Activated naive CD4-positive, alpha-beta T cell (primary cell): ENCODE measurements at places on chromosomes 5 and 9.

DNA sequence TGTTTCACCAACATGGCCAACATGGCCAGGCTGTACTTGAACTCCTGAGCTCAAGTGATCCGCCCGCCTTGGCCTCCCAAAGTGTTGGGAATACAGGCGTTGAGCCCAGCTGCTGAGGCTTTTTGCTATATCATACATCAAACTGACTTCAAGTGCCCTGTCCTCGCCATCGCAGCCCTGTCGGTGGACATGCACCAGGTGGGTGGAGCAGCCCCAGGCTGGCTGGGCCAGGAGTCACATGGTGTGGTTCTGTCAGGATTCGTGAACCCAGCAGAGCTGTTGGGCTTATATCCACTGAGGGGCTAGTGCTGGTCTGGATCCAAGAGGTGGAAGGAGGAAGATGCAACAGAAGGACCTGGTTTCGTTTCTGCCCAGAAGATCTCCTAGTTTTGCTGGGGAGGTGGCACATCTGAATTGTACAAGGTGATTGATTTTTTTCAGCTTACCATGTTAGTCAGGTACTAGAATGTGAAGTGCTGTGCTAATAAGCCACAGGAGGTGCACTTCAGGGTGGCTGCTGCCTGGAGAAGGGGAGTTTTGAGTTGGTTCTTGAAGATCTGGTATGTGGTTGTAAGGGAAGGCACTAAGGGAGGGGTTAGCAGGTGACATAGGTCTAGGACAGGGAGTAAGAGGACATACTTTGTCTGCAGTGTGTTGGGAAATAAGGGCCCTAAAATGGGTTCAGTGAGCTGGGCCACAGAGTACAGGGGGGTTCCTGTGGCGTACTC lies 16.1 kb downstream of the PCBD2 start:
- DNase-seq = no peak

DNA sequence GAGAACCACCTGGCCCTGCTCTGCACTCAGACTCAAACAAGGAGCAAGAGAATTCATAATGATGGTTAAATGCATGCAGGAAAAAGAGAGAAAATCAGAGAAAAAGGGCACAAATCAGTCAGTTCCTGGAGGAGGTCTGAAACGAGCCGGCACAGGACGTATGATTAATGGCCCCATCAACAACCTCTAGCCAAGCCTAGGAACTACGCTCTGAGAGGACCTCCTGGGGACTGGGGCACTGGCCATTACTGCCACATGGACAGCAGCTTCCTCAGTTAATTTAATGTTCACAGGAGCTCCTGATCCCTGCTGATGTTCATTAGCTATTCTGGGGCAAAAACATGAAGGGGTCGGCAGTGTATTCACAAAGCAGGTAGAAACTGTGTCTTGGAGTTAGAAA lies 238.1 kb downstream of the MED10 start:
- DNase-seq = no peak

DNA sequence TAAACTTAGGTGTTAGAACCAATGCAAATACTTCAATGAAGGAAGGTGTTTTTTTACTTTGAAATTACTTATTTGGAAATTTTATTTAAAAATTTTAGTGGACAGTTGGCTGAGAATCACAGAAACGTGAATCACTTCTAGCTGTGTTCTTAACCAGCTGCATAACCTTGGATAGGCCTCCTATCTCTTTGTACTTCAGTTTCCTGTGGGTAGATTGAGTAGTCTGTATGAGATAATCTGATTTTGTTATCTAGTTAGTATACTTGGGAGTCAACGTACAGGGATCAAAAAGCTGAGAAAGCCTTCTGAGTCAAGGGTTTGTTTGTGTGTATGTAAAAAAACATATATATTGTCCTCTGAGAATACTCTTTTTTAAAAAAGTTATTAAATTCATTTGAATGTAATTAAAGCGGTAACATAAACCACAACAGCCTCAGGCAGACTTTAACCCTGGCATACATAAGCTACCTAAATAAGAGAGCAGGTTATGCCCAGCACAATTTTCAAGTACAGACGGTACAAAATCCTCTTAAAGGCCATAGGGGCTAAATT lies 38.1 kb upstream of the ZCCHC7 start:
- DNase-seq = no peak

DNA sequence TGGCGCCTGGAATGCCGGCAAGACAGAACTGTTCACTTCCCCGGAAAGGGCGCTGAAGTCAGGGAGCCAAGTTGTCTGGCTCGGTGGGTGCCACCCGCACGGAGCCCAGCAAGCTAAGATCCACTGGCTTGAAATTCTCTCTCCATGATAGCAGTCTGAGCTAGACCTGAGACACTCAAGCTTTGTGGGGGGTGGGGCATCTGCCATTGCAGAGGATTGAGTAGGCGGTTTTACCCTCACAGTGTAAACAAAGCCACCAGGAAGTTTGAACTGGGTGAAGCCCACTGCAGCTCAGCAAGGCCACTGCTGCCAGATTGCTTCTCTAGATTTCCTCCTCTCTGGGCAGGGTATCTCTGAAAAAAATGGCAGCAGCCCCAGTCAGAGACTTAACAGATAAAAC lies 277.4 kb downstream of the SLCO4C1 start:
- DNase-seq = no peak

DNA sequence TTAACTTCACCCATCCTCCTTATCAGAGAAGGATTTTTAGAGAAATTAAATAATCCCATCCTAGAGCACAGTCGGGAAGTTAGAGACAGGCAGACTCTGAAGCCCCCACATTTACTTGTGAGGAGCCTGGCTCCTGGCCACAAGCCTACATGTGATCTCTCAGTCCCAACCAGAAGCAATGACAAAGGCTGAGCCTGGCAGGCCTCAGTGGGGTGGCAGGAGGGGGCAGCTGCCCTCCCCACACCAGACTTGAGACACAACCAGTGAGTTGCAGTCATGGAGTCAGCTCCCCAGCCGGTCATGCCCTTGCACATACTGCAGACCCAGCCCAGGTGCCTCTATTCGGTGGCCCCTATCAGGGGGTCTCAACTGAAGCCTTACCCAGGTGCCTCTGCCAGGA lies 11.0 kb downstream of the NAIF1 start:
- DNase-seq = no peak

DNA sequence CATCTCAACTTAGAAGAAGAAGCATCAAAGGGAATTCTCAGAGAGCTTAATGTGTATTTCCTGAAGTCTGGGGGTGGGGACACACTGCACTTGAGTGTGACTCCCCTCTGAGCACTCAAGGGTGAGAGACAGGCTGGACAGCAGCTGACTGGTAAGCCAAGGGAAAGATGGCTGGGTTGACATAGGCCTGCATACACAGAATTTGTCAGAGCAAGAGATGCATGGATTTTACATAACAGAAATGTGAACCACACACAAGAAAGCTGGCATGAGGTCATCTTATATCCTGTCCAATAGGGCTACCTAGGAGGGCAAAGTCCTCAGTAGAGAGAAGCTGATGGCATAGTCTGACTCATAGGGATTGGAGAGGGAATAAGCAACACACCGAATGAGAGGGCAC lies 114.3 kb upstream of the EPB41L4A start:
- DNase-seq = no peak

- no peak for DNase-seq
Measured at GRCh38 chr9:122226142-122226757, 2.5 kb downstream of the LHX6 start.

- no peak for DNase-seq
Measured at GRCh38 chr5:36679221-36679989, 73.0 kb downstream of the SLC1A3 start.

DNA sequence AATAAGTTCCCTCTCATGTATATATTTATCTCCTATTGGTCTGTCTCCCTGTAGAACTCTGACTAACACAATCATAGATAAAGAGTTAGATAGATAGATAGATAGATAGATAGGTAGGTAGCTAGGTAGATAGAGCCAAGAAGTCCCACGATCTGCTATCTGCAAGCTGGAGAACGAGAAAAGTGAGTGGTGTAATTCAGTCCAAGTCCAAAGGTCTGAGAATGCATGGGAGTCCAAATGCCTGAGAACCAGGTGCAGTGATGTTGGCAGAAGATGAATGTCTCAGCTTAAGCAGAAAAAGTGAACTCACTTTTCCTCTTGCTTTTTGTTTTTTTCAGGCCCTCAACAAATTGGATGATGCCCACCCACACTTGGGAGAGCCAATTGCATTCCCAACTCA lies 37.7 kb upstream of the ZFR start:
- no peak for DNase-seq

DNA sequence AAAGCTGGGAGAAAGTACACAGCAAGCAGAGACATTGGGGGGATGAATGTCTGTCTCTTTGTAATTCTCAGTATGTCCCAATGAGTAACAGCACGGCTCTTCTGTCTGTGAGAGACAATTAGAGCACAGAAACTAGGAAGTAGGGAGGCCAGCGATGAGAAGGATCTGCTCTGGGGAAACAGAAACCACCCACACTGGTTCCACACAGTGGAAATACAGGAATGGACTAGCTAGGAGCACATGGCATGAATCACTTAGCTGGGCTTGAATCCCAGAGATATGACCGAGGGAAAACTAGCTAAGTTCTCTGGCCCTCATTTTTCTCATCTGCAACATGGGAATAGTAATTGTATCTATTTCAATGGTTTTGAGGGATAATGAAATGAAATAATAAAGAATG lies 895.9 kb downstream of the TLE4 start:
- no peak for DNase-seq

DNA sequence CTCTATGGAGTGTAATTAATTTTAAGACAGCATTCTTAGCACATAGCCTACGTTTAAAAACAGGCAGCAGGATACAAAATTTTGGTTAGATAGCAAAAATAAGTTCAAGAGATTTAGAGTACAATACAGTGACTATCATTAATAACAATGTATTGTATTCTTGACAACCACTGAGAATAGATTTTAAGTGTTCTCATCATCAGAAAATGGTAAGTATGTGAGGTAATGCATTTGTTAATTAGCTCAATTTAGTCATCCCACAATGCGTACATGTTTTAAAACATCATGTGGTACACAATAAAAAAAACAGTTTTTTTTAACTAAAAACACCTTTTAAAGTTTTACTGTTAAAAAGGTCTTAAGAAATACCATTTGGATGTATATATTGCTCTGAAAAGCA lies 94.2 kb downstream of the MUSK start:
- DNase-seq = no peak

DNA sequence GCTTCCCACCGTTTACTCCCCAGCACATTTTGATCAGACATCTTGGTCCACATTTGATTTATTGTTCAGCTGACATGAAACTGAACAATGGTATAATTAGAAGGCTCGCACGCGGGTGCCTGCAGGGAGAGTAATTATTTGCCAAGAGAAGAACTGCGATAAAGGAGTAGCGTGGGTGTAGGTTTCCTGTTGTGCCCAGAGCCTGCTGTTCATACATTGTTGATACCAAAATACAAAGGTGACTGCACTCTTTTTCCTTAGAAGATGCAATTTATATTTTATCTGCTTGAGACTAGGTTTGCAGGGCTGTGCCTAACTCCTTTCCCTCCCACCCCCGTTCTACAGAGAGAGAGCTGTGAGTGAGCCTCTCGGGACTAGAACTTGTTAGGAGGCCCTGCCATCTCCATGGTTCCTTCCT lies 241.8 kb upstream of the MSX2 start:
- no peak for DNase-seq

DNA sequence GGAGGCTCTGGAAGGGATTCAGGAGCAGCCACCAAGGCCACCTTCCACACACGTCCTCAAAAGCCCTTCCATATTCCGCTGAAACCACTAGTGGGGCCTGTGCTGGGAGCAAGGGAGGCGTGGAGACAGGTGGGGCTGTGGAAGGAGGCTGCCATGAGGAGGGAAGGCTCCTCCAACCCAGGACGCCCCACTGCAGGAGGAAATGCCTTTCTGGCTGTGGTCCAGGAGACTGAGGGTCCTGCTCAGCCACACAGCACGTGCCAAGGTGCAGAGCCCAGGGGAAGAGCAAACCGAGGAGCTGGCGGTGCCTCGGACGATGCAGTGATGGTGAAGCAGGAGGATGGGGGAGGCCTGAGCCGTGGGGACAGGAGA lies 49.5 kb downstream of the ADAMTS2 start:
- DNase-seq = no peak

DNA sequence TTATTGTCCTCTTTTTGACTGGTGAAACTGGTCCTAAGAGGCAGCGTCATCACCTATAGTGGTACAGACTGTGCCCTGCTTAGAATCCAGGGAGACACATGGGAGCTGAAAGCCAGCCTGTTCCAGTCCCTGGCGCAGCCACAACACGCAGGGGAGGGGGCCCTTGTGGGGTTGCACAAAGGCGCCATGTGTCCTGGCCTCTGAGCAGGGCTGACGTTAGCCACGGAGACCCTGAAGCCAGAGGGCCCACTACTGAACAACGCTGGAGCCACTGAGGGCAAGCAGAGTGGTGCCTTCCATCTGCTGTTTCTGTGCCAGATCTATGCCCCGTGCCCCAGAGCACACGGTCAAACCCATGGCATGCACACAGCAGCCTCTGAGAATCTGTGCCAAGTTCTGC lies 147.3 kb downstream of the ACTL7B start:
- no peak for DNase-seq

GRCh38 chr9:695252-695651 lies 146.2 kb upstream of the DMRT1 start:
- no peak for DNase-seq

GRCh38 chr5:141155540-141156374 lies 5.9 kb downstream of the PCDHB6 start:
- no peak for DNase-seq

GRCh38 chr9:132969783-132970182 lies 8.7 kb upstream of the GFI1B start:
- DNase-seq = no peak

- DNase-seq = no peak
Measured at GRCh38 chr5:110371725-110372041, 354.8 kb downstream of the TMEM232 start.

- no peak for DNase-seq
Measured at GRCh38 chr5:97412959-97413358, 229.9 kb upstream of the RIOK2 start.

DNA sequence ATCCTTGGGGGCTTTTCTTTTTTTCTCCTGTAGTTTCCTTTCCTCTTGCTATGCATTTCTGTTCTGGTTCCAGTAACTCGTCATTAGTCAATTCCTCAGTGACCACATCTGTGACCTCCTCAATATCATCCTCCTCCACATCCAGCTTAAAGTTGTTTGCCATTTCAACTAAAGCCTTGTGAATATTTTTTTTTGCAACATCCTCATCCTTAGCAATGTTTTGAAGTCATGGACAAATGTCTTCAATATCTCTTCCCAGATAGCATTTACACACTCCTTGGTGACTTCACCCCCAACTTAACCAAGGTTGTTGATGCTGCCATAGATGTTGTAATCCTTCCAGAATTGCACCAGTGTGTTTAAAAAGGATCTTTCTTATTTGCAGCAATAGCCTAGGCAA lies 14.7 kb upstream of the ADRB2 start:
- DNase-seq = no peak

GRCh38 chr9:99497641-99498040 lies 275.6 kb downstream of the SEC61B start:
- no peak for DNase-seq

- no peak for DNase-seq
Measured at GRCh38 chr9:4086119-4087090, 213.5 kb downstream of the GLIS3 start.
